ENCODE measurements at places on chromosomes 6 and 20.
A peak's percentile ranks its signal among the peaks of the same experiment; 100 is the strongest.

- no peak for DNase-seq
These were observed 204.5 kb downstream of the ERMARD start for GRCh38 chr6:169955731-169956437.

- DNase-seq = no peak
These were observed 39.6 kb downstream of the OR2B2 start for GRCh38 chr6:27872642-27873020.

- no peak for DNase-seq
These were observed 92.7 kb upstream of the DTNBP1 start for GRCh38 chr6:15755526-15755925.

DNA sequence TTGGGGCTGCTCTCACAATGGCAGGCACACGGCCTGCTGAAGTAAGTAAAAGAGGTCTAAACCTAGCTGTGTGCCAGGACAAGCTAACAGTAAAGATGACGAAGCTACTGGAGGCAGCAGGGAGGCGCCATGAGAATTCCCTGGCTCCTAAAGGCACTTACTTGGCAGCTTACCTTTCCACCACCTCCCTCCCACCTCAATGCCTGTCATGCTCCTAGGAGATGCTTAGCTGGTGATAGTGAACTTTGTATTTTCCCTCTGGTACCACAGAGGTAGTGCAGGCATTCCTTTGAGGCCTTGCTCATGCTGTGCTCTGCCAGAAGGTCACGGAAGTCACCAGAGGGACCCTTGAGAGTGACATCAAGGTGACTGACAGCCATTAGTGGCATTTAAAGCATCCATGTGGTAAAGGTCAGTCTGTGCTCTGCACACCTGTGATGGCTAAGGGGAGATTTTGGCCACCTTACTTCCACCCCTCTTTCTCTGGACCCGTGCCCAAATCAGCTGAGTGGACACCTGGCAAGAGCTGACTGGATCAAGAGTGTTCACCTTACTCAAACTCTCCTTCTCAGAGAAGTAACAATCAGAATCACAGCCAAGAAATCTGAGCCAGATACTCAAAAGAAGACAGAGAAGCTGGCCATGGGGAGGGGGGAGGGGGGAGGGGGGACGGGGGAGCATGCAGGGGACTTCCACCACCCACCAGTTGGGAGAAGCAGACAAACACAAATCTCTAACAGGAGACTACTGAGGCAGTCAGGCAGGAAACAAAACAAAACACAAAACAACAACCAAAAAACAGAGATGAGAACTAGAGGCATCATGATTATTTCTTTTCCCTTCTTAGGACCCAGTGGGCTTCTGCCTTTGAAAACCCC, 2.9 kb downstream of the FKBP1A start:
- no peak for DNase-seq

DNA sequence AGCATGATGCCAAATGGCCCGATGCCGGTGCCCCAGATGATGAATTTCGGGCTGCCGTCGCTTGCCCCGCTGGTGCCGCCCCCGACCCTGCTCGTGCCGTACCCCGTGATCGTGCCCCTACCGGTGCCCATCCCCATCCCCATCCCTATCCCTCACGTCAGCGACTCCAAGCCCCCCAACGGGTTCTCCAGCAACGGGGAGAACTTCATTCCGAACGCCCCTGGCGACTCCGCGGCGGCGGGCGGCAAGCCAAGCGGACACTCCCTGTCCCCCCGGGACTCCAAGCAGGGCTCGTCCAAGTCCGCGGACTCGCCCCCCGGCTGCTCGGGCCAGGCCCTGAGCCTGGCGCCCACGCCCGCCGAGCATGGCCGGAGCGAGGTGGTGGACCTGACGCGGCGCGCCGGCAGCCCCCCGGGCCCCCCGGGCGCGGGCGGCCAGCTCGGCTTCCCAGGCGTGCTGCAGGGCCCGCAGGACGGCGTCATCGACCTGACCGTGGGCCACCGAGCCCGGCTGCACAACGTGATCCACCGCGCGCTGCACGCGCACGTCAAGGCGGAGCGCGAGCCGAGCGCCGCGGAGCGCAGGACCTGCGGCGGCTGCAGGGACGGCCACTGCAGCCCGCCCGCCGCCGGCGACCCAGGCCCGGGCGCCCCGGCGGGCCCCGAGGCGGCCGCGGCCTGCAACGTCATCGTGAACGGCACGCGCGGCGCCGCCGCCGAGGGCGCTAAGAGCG, 144.6 kb downstream of the SOBP start:
- DNase-seq = peak; percentile 30

GRCh38 chr6:96066376-96066775, 50.6 kb downstream of the FUT9 start:
- DNase-seq = no peak

GRCh38 chr20:63829945-63830835, 874 bp downstream of the ZBTB46 start:
- DNase-seq = no peak

- no peak for DNase-seq
These were observed 44.8 kb downstream of the AGPAT4 start for GRCh38 chr6:161228921-161229591.

GRCh38 chr6:6873778-6874177, 234.0 kb upstream of the RREB1 start:
- DNase-seq = no peak

- DNase-seq = no peak
These were observed 590.7 kb downstream of the EYS start for GRCh38 chr6:65116326-65116725.

- no peak for DNase-seq
These were observed 180.5 kb downstream of the ADAT2 start for GRCh38 chr6:143270026-143270425.

- no peak for DNase-seq
These were observed 51.7 kb upstream of the TBX18 start for GRCh38 chr6:84815896-84816735.

GRCh38 chr6:87944541-87944954, 103.1 kb upstream of the SPACA1 start:
- no peak for DNase-seq

DNA sequence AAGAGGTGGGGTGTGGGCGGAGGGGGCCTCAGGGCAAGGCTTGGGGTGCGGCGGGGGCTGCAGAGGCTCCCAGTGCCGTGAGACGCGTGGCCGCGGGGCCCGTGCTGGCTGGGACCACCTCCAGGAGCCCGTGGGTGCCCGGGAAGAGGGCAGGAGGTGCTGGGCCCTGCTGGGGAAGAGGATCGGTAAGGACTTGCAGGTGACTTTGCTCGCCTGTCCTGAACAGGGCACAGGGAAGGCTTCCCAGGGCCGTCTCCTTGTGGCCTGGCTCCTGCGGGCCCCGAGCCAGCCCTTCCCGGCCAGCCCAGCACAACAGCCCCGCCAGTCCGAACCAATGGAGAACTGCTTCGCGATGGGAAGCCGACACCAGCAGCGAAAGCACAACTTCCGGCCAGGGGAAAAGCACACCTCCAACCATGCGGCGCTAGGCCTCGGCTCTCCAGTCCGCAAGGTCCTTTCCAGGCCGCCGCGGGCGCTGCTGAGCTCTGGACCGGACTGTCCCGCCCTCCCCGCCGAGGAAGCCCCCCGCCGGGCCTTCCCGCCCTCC, 32.3 kb downstream of the IRF4 start:
- DNase-seq = no peak

- no peak for DNase-seq
These were observed 27.0 kb upstream of the ETV7 start for GRCh38 chr6:36414481-36414880.
